K562 (cell line): ENCODE measurements at places on chromosomes 6 and 20.
A peak's percentile ranks its signal among the peaks of the same experiment; 100 is the strongest.

DNA sequence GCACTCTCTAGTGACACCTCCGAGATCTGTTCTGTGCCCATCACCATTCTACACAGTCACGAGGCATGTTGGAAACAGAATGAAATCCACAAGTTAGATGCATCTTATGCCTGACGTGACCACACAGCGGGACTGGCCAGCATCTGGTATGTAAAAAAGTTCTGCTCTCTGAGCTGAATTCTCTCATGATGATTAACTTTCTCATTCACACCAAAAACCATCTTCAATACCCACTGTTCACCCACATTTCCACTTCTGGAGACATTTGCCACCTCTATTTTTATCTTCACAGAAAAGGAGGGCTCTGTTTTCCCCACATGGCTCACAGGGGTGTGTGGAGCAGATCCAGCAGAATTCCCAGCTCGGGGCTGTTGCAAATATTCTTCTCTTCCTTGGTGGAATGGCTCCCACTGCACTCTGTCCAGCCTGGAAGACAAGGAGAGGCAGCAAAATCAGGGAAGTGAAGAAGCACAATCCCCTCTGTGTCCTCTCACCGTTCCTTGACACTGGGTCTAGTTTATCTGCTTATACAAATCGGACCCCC lies 303.4 kb downstream of the TAF4 start:
- DNase-seq: no peak

DNA sequence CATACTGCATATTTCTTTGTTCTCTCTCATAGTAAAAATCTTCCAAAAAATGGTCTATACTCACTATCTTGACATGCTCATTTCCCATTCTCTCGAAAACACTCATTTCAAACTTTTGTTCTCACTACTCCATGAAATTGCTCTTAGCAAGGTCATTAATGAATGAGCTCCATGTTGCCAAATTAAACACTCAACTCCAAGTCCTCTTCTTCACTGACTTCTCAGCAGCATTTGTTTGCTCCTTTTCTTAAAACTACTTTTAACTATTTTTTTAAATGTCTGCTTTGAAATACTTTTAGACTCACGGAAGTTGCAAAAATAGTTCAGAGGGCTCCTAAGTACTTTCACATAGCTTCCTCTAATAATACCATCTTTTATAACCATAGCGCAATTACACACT lies 274.0 kb upstream of the PREP start:
- DNase-seq: no peak

DNA sequence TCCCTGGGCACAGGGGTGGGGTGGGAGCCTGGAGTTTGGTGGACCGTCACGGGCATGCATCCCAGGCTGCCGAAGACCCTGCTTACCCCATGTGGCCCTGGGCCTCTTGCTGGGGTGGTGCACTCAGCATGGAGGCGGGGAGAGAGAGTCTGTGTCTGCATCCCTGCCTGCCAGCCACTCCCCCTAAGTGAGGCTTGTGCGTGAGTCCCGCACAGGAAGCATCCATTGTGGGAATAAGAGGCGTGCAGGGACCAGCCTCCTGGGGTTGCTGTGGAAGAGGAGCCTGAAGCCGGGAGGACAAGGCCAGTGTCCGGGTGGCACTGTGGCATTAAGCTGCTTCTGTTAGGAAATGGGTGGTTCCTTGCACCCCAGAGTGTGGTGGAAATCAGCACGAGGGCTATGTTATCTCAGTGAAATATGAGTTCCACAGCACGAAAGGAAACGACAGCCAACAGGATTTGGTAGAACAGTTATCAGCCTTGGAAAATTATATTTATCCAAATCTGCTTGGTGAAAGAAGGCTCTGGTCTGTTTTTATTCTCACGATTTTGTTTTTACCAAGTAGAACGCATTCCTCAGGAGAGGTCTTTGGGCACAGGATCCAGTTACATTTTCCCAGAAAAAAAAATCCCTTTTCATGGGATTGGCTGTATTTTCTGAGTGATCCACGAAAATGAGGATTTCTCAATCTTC lies 35.7 kb downstream of the CDH4 start:
- no peak for DNase-seq

- no peak for DNase-seq
These were observed 32.4 kb downstream of the SLC9A8 start for GRCh38 chr20:49845060-49845459.

- DNase-seq: peak; percentile 48
These were observed at the start of gene PLTP for GRCh38 chr20:45911486-45912343. TSS of gene PLTP (minus strand) at chr20:45912155. CDS start at chr20:45911452, 703 bp downstream.

DNA sequence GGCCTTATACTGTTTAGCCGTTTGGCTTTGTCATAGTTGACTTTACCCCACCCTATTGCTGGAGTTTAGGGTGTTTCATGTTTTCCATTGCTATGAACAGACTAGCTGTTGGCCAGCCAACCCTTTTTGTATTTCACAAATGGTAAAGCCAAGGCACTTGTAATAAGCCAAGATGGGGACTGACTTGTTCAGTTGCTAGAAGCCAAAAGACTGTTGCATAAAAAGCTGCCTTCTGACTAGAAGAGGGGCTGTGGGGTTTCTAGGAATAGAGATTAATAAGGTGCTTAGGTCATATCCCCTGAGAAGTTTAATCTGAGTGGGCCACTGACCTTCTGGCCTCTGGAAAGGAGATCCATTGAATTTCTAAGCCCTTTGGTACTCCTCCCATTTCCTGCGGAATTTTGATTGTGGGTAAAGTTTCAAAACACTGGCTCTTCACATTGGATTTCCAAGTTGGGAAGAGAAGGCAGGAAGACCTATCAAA lies 211.1 kb downstream of the PLCB4 start:
- no peak for DNase-seq

DNA sequence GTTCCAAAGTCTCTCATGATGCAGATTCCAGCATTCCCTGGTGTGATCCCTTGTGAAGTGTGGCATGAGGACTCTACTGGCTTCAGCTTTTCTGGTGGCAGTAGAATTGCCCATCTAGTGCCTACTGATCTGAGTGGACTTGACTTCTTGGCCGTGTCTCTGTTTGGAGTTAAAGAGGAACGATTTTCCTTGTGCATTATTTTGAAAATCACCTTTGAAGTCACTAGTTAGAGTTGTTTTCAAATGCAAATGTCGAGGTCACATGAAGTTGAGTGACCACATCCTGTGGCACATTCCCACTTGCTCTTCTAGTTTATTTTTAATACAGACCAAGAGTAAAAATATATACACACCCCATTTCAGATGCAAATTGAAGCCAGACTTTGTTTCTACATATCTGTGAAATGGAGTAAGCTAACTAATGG lies 270.7 kb upstream of the TAB2 start:
- DNase-seq: no peak

DNA sequence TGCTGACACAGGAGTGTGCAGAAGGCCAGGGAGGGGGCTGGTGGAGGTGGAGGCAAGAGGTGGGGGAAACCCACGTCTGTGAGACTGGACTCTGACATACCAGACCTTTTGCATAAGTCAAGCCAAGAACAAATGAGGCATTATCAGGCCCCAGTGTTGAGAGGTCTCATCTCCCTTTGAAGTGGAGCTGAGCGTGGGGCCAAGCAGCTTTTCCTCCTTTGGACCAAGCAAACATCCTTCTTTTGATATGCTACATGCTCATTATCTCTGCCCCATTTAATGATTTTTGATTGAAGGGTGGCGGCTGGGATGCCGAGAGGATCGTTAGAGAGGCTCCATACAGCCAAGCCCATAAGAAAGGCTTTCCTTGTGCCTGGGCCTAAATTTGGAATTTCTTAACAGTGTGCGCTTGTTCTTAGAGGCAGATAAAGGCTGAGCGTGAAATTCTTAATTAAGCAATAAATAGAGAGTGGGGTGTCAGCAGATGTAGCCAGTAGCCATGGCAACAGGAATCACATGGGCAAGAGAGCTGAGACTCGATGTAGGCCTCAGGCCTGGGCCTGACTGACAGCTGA lies 244.5 kb downstream of the PKHD1 start:
- DNase-seq: no peak

DNA sequence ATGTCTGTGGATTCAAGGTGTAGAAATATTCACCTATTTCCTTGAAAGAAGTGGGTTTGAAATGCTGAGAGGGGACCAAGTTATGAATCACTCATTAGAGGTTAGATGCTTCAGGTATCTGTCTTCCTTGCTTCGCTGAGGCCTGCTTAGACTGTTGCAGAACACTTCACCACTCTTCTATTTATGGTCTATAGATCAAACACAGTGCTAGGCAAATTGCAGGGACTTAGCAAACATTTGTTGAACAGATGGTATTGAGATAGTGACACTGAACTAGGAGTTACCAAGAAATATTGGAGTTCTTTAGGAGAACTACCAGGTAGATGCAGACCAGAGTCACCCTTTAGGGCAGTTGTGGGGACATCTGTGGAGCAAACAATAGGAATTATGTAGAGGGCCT lies 123.8 kb downstream of the RFPL4B start:
- DNase-seq: no peak
